ENCODE measurements at places on chromosomes 6 and 20.

DNA sequence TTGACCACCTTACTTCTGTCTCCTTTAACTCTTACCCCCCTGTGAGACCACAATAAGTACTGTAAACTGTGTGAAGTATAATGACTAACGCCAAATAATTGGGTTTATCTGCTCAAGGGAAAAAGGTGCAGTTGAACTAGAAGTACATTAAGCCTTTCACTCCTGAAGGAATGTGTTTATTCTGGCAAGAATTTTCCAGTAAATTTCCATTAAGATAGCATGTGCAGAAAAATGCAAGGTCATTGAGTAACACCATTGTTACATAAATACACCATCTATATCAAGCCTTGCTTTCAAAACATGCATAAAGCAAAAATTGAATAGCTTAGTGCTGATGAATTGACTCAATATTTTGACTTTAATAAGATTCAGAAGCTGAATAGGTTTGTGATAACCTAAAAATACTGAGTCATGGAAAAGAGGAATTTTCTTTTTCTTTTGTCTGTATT is 65.4 kb downstream of the ARHGAP18 start:
- DNase-seq: no peak

DNA sequence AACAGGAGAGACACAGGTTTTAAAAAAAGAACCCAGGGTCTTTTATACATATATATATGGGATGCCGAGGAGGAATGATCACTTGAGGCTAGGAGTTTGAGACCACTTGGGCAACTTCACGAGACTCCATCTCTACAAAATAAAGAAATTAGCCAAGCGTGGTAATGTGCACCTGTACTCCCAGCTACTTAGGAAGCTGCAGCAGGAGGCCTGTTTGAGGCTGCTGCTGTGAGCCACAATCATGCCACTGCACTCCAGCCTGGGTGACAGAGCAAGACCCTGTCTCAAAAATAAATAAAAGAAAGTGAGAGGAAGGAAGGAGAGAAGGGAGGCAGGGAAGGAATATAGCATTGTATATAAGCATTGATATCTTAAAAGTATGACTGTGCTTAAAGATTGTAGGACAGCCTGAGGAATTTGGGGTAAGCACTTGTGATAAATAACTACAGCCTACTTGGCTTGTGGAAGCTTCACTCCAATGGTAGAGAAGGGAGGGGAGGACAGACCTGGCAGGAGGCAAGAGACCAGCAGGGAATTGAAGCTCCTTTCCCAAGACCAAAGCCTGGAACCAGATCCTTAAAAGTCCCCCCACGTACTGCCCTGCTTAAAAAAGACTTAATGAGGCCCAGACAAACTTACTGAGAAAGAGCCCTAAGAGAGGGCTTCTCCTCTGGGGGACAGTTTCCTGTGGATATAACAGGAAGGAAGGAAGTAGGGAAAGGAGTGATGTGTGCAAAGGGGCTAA is 2.5 kb upstream of the SNTA1 start:
- no peak for DNase-seq

DNA sequence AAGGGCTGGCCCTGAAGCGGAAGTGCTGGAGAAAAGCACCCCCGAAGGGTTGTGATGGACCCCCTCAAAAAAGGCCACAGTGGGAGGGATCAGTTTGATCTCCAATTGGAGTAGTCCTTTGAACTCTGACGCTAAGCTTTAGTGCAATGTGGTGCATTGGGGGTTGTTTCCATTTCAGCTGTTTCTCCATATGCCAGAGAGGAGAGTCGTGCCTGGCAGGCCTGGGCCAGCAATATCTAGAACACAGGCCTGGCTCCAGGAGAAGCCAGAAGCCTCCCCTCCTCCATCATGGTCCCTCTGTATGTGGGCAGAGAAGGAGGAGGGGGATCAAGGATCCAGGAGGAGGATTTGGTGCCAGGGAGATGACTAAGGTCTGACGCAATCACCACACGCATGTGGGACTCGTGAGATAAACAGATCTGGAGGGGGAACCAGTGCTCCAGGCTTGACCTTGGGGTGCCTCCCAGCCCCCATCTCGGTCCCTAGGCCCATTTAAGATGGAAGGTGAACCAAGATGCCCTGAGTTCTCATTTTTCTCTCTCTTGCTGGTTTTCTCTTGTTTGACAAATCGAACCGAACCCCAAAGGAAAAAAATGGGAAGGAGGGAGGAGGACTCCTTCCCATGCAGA is 517.4 kb upstream of the JARID2 start:
- DNase-seq: no peak

DNA sequence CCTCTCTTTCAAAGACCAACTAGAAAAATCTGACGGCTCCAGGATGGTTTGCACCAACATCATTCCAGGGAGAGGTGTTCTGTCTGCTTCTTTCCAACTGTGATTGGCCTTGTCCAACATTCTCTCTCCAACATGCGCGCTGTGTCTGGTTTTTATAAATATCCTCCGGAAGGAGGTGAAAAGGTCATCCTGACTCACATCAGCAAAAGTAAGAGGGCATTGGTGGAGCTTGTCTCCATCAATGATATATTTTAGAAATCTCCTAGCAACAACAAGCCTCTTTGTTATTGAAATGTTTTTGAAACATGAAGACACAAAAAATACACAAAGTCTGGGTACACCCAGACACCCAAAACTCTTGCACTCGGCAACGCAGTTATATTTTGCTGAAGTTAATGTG is 475.3 kb upstream of the JARID2 start:
- DNase-seq: no peak

DNA sequence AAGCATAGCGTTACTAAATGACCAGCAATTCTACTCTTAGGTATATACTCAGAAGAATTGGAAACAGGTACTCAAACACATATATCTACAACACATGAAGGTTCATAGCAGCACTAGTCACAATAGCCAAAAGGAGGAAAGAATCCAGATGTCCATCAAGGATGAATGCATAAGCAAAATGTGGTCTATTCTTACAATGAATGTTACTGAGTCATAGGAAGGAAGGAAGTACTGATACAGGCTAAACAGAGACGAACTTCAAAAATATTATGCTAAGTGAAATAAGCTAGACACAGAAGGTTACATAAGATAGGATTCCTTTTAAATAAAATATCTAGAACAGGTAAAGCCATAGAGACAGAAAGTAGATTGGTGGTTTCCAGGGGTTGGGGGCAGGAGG is 93.5 kb downstream of the MAP3K7 start:
- no peak for DNase-seq

DNA sequence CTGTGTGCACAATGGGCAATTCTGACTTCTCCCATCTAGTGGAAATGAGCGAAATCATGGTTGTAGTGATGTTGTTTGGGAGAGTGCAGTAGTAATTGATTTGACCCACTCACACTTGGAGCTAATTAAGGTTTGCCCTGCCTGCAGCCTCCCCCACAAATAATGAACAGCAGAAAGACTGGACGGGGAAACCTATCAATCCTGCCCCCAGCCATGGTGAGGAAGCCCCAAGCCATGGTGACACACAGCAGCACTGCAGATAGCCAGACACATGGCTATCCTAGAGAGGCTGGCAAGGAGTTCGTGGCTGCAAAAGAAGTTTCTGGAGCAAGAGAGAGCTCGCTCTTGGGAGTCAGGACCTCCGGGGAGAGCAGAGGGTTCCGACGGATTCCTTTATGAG is 27.8 kb downstream of the SAYSD1 start:
- no peak for DNase-seq

- DNase-seq: no peak
These were observed 12.6 kb upstream of the ZC3H12D start for GRCh38 chr6:149497365-149497764.

GRCh38 chr6:133788556-133788955 is 100.4 kb upstream of the TCF21 start:
- DNase-seq: no peak

- DNase-seq: no peak
These were observed 67.1 kb upstream of the KCNQ5 start for GRCh38 chr6:72554761-72555221.

GRCh38 chr6:166907871-166908806 is 48.2 kb downstream of the RNASET2 start:
- DNase-seq: no peak

DNA sequence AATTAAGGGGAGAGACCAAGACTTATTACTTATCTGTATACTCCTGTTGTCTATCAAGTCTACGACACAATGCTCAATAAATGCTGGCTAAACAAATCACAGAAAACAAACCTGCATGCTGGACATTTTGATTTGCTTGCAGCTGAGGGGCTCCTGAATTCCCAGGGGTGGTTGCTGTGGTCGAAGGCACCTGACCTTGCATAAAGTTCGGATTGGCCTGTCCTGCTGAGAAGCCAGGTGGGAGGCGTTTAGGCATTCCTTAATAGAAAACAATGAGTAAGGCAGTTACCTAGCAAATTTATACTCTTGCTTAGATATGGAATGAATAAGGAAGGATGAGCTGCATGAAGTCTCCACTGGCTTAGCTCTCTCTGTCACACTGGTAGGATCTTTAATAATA is 50.5 kb downstream of the TP53INP2 start:
- no peak for DNase-seq

DNA sequence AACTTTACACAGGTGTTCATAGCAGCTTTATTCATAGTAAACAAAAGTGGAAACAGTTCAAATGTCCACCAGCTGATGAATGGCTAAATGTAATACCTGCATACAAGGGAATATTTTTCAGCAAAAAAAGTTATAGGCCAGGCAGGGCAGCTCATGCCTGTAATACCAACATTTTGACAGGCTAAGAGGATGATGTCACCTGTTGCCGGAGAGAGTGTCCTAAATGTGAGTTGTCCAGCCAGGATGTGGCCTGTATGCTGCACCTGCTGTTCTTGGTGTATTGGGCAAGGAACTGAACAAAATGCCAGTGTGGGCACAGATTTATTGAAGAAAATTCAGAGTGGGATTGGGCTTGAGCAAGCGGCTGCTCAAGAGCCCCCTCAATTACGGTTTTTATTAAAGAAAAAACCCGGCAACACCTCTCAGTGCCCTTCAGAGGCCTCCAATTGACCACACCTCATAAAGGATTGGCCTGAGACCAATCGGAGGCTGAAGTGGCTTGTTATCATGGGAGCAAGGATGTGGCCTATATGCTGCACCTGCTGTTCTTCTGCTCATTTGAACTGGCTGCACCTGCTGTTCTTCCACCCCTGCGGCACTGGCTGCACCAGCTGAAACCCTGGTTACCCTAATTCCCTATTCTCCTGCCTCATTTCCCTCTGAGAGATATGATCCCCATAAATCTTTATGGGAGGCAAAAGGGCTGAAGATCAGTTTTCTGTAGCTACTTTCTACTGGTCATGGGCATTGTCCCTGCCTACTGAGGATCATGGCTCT is 164.3 kb upstream of the PROKR2 start:
- DNase-seq: no peak

GRCh38 chr20:45944151-45944964 is 9.9 kb downstream of the PCIF1 start:
- no peak for DNase-seq

- DNase-seq: no peak
These were observed 5.5 kb downstream of the FOXS1 start for GRCh38 chr20:31839782-31840487.

DNA sequence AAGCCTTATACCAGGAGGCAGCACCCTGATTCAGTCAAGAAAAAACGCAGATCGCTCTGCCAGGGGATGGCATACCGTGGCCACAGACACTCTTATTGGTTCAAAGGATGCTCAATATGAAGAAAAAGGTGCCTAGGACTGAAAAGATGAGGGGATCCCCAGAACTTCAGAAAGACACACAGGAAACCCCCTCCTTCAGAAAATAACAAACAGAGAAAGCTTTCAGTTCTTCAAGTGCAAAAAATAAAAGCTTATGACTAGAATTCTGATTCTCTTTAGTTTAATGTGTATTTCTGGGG is 17.7 kb upstream of the MYB start:
- peak; percentile 58 for DNase-seq

DNA sequence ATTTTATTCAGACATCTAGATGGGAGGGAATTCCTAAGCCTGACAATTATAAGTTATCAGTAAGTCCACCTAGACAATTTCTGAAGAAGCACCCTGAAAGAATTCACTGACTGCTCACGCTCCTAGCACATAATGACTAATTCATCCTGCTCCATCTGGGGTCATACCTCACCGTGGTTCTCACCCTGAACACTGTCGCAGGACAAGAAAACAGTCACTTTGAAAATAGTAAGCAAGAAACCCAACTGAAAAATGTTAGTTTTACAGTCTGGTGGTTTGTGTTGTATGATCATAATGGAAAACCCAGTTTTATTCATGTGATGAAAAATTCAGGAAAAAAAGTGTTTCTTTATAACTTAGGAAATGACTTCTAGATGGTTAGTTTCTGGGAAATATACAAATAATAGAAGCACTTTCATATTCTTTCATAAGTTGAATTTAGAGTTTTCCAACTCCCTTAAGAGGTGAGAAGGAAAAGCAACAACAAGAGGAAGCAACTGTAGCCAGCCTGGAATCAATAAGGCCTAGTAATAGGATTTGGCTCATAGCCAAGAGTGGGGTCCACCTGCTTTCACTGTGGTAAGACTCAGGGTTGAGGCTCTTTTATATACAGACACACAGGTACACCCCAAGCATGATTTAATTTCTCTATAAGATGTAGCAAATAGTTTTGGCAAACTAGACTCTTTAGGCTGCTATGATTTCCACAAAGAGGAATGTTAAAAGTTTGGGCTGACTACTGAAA is 94.1 kb downstream of the HIVEP2 start:
- peak; percentile 19 for DNase-seq

GRCh38 chr6:167710363-167710920 is 116.3 kb upstream of the AFDN start:
- DNase-seq: no peak

DNA sequence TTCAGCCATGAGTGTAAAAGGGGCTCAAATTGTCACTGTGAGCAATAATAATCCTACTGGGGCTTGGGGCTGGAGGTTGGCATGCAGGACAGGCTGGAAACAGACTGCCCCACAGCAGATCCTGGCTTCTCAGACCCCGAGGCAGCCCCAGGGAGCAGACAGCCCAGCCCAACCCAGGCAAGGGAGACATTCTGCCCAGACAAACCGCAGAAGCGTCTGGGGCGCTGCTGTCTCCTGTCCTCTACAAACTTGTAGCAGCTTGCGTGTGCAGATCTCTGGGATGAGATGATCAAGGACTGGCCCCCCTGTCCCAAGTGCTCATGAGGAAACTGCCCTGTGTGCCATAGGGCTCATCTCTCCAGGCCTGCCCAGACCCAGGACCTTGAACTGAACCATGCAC is 84.6 kb downstream of the MAFB start:
- DNase-seq: no peak

DNA sequence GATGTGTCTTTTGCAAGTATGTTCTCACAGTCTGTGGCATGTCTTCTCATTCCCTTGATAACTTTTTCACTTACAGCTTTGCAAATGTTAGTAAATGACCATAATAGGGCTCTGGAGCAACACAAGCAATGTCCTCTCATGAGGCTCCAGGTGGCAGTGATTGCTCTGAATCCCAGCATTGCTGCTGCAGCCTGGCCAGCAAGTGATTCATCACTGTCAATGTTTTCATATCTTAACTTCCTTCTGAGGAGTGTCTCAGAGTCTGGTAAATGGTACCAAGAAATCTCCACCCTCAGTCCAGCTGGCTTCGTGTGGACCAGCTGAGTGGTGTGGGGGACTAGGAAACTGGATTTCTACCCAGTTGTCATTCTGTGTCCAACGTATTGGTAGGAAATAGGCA is 139.6 kb downstream of the MYLK4 start:
- no peak for DNase-seq

Data from GM10248 (cell line).